NCI-H1417 treated with DMSO at 0.1 percent for 48 hours (cell line): ENCODE measurements at places on chromosomes 5 and 9.

GRCh38 chr5:20347334-20347733 lies 359.3 kb upstream of the CDH18 start:
- DNase-seq, result no peak

GRCh38 chr5:81241961-81242648 lies 9.0 kb downstream of the CKMT2 start:
- DNase-seq, result no peak

DNA sequence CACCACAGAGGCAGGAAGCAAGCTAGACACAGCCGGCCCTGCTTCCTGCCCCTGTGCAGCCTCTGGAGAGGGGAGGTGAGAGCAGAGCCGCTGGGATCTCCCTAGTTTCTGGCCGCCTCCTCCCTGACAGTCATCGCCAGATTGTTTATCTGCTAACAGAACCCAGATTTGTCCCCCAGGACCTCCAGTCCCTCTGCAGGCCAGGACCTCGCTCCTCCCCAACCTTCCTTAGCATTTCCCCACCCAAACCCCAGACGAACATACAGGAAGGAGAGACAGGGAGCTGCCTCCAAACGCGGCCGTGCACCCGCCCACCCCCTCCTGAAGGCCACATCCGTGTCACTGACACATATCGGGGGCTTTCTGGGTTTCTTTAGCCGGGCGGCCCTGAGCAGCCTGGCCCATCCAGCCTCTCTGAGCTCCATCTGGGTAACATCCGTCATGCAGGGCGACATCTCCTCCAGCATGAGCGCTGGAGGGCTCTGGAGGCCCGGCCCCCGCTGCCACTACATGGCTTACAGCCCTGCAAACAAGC lies 47.5 kb downstream of the DBH start:
- DNase-seq, result no peak

DNA sequence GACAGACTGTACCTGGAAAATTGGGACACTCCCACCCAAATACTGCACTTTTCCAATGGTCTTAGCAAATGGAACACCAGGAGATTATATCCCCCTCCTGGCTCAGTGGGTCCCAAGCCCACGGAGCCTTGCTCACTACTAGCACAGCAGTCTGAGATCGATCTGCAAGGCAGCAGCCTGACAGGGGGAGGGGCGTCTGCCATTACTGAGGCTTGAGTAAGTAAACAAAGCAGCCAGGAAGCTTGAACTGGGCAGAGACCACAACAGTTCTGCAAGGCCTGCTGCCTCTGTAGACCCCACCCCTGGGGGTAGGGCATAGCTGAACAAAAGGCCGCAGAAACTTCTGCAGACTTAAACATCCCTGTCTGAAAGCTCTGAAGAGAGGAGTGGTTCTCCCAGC lies 260.0 kb upstream of the ST8SIA4 start:
- DNase-seq, result no peak

- no peak for DNase-seq
Measured at GRCh38 chr5:142684508-142685041, 1.3 kb downstream of the FGF1 start.

DNA sequence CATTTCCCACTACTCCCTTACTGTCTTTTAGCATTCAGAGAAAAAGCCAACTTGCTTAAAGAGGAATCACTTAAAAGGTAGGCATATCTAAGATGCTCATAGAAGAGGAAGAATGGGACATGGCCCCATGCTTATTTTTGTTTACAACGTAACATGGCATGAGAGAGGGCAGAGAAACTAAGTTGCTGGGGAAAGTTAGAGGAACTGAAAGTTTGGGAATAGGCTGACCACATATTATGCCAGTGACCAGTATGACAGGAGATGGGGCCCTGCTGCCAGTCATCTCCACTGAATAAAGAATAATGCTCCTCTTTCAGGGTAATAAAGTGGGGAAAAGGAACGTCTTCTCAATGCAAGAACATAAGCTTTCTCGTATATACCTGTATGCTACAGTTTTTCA lies 1.9 kb downstream of the PLPP6 start:
- no peak for DNase-seq

DNA sequence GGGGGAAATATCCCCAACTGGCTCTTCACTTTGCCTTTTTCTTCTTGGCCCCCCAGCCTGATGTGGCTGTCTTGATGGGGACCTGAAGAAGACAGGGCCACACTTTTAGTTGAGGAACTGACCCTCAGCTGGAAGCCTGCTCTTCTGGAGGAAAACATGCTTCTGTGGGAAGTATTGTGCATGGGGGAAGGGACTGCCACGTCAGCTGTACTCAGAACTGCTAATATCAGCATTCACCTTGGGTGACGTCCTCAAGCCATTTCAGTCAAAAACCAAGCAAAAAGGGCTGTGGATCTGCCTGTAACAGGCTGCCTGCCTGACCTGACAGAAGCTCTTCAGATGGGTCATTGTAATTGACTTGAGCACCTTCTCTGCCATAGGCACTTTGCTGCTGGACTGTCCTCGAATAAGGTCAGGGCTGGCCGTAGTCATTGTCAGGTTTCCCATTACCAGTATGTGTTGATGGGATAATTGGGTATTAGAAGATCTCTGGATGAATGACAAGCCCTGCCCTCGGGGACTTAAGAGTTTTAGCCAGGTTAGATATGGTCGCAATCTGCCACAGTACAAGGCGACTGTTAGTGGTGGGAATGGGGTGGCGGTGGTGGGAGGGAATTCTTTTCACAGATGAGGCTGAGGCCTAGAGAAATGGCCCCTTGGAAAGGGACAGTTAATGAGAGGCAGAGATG lies 10.4 kb downstream of the RAI14 start:
- no peak for DNase-seq

- DNase-seq, result no peak
Measured at GRCh38 chr9:21801683-21802417, 586 bp upstream of the MTAP start.

DNA sequence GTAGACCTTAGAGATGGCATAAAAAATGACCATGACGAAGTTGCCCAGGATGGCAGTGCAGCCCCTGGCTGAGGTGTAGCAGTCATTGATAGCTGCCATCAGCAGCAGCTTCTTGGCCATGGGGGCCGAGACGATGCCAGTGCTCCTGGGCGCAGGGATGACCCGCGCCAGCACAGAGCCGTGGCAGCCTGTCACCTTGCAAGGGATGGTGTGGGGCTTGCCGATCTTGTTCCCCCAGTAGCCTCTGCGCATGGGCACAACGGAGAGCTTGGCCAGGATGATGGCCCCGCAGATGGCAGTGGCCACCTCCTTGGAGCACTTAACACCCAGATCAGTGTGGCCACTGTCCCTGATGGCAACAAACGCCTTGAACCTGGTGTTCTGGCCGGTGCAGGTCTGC lies 2.1 kb upstream of the PGGT1B start:
- no peak for DNase-seq

GRCh38 chr5:77791356-77791755 lies 15.2 kb upstream of the TBCA start:
- no peak for DNase-seq

GRCh38 chr9:278651-279050 lies 64.0 kb downstream of the DOCK8 start:
- no peak for DNase-seq

GRCh38 chr5:31434898-31435297 lies 97.0 kb downstream of the DROSHA start:
- DNase-seq, result no peak

DNA sequence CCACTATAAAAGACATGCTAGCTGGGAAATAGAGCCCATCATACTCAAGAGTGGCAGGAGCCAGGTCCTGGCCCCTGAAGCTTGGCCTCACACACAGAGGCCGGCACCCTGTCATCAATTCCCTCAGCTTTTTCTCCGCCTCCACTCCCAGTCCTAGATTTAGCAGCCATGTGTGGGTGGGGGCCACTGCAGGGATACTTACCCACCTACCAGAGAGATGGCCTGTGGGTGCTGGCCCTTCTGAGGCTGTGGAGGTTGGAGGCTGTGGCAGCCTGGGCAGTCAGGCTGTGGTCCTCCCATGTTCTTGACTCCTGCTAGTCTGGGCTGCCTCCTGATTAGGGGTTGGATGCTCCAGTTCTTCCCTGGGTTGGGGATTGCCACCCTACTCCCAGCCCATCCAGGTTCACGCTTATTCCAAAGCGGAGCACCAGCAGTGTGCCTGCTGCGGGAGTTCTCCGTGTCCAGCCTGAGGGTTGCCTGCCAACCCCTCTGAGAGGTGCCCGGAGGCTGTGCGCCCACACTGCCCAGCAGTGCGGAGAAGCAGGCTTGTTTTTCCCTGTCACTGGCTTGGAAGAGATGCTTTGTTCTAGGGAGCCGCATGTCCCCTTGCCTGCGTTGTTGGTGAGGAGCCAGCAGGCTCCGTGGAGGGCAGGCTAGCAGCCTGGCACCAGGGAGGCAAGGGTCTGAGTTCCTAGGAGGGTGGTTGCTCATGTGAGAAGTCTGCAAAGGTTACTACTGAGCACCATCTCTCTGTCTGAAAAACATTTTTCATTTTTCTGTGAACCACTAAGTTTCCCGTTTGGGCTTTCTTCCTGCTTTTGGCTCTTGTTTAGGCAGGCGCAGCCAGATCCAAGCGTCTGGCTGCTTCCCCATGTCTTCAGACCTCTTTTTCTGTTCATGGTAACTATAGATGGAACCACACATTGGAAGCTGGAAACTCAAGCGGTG lies 7.5 kb downstream of the SLC22A5 start:
- DNase-seq, result no peak

GRCh38 chr5:138651058-138651766 lies 76.0 kb upstream of the HSPA9 start:
- DNase-seq, result peak; percentile 10

GRCh38 chr9:109574061-109574882 lies 76.2 kb upstream of the PTPN3 start:
- peak; percentile 45 for DNase-seq

DNA sequence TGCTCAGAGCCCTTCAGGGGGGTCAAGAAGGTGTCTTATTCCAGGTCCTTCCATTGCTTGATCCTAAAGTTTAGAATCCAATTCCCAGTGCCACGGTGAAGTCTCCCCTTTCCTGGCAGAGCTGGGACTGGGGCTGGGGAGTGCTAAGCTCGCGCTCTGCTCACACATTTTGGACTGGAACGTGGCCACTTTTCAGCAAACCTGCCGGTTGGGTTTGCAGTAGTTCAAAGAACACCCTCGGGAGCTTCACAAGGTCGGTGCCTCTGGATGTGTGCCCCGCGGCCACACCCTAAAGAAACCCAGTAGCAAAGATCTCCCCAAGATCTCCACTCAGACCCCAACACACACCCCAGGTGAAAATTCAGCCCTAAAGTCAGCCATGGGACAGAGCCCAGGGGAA lies at the start of gene C9orf152:
Gene C9orf152, minus strand, starts transcription at position 129 of the 400 bp plus-strand sequence. CDS start 580 bp downstream, outside the sequence.
- no peak for DNase-seq

GRCh38 chr9:133714606-133715294 lies 23.4 kb downstream of the SARDH start:
- no peak for DNase-seq

- DNase-seq, result peak; percentile 45
Measured at GRCh38 chr9:130680836-130681768, 12.5 kb upstream of the EXOSC2 start.

DNA sequence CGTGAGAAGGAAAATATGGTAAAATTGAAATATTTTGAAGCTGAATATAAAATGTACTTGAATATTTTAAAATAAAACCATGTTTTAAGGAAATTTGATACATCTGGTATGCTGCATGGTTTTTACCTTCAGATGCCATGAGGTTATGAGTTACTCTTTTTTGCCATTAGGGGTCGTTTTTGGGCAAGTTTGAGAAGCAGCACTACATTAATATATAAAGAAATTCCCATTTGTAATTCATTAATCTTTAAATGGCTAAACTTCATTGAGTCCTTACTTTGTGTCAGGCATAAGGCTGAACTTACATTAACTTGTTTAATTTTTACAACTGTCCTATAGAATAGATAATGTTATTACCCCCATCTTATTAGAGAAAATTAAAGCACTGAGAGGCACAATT lies 152.3 kb downstream of the KDM4C start:
- no peak for DNase-seq

- DNase-seq, result no peak
Measured at GRCh38 chr5:149267241-149267973, 4.3 kb upstream of the AFAP1L1 start.

DNA sequence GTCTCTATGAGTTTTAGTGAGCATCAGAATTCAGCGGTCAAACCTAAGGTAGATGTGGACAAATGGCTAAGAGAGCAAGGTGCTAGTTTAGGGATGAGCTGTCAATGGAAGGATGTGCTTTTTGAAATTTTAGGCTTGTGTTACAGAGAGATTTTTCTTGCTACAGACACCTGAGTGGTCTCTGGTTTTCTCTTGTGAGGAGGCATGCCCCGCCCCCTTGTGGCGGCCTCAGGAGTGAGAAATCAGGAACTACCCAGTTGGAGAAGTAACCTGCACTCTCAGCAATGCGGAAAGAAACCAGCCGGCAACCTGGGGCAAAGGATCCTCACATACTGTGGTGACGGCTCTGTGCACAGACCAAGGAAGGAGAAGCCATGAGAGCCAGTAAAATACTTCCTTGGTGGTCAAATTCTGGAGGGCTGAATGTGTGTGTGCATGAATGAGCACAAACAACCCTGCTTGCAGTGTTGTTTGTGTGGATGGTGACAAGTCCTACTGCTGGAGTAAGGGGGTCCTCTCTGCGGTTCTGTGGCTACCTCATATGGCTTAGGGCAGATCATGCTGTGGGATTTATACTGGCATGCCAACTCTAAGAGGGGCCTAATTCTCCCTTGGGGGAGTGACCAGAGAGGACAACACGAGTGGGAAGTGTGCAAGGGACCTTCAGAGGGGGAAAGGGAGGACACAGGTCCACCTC lies 16.7 kb upstream of the HSD17B4 start:
- no peak for DNase-seq

- DNase-seq, result no peak
Measured at GRCh38 chr5:963310-963672, 45.3 kb upstream of the NKD2 start.

DNA sequence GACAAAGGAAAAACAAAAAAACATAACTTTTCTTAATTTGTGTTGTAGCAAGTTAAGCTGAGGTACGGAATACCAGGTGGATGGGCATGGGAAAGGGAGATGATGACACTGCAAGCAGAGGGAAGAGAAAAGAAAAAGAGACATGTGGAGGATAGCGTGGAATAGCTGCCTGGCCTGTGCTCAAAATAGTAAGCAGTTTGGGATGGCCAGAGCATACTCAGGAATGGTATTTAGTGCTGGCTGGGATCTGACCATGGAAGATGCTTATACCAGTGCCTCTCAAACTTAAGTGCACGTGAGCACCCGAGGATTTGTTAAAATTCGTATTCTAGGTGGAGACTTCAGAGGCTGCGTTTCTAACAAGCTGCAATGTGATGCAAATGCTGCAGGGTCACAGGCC lies 41.3 kb downstream of the LNPEP start:
- no peak for DNase-seq

DNA sequence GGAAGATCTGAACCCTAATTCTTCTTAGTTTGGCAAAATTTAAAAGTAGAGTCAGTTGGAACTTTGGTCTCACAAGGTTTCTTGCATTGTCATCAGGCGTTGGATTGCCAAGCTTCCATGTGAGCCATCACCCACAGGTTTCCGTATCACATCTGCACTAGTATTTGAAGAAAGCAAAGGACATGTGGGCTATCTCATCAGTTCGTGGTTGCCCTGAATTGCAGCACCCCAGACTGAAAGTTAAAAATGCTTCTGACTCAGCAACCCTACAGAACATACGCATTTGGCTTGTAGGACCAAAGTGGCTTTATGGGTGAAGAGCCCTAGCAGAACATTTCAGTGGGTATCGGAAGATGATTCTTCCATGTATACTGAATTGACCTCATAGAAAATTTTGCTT lies 358.0 kb downstream of the ENC1 start:
- DNase-seq, result no peak

- DNase-seq, result no peak
Measured at GRCh38 chr5:60687927-60688720, 11.8 kb downstream of the DEPDC1B start.
